ENCODE measurements at places on chromosomes 4 and X.

DNA sequence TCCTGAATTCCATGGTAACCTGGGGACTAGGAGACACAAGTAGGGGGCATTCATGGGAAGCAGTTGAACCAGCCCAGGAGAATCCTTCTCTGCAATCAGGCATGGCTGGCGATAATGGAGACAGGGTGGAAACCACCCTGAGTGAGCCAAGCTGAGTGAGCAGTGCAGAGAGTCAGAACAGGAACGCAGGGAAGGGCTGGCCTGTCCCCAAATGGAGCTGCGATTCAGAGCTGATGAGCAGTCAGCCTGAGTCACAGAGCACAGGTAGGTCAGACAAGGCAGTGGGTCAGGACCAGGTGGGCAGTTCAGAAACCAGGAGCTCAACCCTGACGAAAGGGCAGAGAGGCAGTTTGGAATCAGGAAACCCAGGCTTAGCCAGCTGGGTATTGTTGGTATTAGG is 129.0 kb downstream of the BTC start:
- DNase-seq, result no peak

GRCh38 chrX:155876704-155877103 is 4.4 kb upstream of the VAMP7 start:
- DNase-seq, result no peak

- DNase-seq, result no peak
Measured at GRCh38 chrX:153153516-153153915, 25.6 kb upstream of the MAGEA1 start.

DNA sequence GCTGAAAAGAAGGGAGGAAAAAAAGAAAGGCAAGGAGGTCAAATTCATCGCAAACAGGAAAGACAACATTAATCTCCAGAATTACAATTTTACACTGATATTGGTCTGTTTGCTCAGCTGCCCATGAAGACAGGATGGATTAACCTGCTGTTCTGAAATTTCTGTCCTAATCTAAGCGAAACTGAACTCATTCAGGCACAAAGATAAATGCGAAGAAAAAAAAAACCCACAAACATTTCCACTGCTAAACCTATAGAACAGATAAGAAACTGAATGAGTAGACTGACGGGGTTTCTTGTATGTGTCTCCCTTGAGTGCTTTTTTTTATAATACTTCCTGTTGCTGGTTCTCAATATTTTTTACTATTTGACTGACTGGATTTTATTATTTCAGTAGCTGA is 251.8 kb upstream of the FTHL17 start:
- DNase-seq, result no peak

- no peak for DNase-seq
Measured at GRCh38 chr4:36420111-36420679, 138.8 kb downstream of the DTHD1 start.

DNA sequence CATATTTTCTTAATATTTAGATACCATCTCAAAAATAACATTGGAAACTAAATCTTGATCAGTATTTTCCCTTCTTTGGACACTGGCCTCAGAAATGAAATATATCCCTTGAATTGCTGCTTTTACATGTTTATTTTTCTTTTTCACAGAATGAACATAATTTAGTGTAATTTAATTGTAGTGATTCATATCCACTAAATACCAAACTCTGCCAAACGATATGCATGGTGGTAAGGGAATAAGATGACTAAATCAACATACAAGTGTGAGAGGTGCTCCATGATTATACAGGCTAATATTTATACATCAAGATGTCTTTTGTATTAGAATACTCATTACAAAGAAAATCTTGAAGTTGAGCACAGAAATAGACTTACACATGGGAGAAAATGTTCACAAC is 216.8 kb upstream of the PACRGL start:
- no peak for DNase-seq

DNA sequence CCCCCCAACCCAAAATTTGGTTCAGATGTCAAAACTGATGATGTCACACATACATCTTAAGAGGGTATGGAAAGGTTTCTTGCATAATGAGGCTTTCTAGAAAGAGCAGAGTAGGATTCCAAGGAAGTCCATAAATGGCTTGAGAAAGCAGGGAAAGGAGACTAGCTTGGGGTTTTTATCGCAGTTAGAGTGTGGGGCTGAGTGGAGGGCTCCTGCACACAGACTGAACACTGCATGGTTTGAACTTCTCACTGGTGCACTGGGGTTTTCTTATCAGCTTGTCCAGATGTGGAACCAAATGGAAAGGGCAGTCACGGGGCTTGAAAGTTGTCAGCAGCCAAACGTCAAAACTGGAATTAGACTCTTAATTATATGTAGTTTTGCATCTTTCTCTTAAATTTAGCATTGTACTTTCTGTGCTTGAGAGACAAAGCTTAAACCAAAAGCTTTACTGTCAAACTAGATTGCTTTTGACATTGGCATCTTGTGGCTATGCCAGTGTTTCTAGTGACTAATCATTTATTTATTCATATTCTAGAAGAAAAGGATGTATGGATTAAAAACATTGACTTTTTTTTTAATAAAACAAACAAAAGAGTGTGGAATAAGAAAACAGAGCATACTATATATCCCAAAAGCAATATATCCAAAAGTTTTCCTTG is 78.3 kb upstream of the STIM2 start:
- DNase-seq, result no peak

GRCh38 chr4:61373901-61374440 is 173.8 kb downstream of the ADGRL3 start:
- DNase-seq, result no peak

GRCh38 chr4:129916991-129917390 is 821.0 kb downstream of the C4orf33 start:
- no peak for DNase-seq

GRCh38 chr4:138014590-138015288 is 227.4 kb downstream of the SLC7A11 start:
- DNase-seq, result no peak

GRCh38 chr4:48295116-48295515 is 25.5 kb upstream of the TEC start:
- no peak for DNase-seq

Data from activated naive CD4-positive, alpha-beta T cell treated with anti-CD3 and anti-CD28 coated beads, Interleukin-2, amount 10 ng/mL, durations not matched to agents 7 days and 5 days (primary cell).